Activated CD4-positive, alpha-beta T cell treated with anti-CD3 and anti-CD28 coated beads, Interleukin-2, amount 50 U/mL, for 1 hour (primary cell): ENCODE measurements at places on chromosomes 4 and X.

GRCh38 chr4:93648258-93648657 lies 180.3 kb upstream of the ATOH1 start:
- DNase-seq, result no peak

- DNase-seq, result no peak
These were observed 4.4 kb downstream of the MXD4 start for GRCh38 chr4:2257361-2258081.

DNA sequence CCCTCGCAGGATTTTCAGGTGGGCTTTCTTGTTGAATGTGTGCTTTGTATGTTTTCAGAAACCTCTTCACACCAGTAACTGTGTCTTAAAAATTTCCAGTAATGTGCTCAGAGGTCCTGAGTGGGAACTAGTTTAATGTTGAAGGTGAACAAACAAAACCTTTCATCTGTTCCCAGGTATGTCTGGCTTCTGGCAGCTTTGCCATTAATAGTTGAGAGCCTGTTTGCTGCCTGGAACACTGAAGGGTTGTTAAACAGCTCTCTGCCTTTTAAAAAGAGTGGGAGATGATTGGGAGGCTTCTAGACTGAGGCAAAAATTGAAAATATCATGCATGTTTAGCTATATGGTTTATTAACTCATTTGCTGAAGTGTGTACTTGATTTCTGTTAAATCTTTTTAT lies 161.2 kb upstream of the AGTR2 start:
- DNase-seq, result no peak

DNA sequence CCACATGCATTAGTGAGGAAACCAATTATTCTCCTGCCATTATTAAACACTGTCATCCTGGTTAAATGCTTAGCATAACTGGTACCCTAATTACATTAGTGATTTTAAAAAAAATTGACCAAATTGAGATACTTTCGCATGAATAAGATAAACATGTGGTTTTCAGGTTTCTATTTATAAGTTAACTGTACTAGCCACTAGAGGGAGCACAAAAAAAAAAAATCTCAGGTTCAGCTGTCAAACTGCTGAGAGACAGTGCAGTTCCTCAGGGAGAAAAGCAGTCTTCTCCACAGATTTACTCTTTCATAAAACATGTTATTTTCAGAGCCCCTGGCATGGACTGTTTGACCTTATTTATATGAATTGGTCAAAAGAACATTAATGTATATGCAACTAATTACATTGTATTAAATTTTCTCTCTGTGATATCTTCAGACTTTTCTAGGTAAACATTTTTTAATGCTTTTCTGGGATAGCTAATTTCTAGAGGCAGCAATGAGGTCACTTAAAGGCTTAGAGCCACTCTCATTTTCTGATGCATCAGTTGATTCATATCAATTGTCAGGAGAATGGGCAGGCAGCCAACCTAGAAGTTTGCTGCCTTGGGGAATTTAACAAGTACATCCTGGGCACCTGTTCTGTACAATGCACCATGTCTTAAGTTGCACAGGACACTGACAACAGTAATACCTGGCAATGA lies 167.5 kb downstream of the CDS1 start:
- no peak for DNase-seq

- no peak for DNase-seq
These were observed 90.1 kb downstream of the RELL1 start for GRCh38 chr4:37595875-37596680.

GRCh38 chr4:2402048-2402842 lies 16.2 kb downstream of the ZFYVE28 start:
- no peak for DNase-seq

GRCh38 chr4:167424341-167425256 lies 190.3 kb upstream of the SPOCK3 start:
- no peak for DNase-seq

DNA sequence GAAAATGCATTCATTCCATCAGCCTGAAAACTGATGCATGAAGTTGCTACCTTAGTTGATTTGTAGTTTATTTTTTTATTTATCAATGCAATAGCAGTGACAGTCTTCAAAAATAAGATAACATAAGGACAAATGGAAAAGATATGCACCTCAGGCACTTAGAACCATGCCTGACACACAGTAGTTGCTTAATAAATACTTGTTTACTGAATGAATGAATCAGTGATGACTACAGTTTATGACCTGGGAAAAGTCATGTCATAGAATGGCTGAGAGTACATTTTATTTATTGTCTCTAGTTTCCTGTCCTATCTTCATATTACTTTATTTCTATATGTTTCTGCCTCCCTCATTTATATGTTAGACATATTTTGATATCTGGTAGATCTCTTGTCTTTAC lies 171.8 kb downstream of the TLL1 start:
- no peak for DNase-seq

DNA sequence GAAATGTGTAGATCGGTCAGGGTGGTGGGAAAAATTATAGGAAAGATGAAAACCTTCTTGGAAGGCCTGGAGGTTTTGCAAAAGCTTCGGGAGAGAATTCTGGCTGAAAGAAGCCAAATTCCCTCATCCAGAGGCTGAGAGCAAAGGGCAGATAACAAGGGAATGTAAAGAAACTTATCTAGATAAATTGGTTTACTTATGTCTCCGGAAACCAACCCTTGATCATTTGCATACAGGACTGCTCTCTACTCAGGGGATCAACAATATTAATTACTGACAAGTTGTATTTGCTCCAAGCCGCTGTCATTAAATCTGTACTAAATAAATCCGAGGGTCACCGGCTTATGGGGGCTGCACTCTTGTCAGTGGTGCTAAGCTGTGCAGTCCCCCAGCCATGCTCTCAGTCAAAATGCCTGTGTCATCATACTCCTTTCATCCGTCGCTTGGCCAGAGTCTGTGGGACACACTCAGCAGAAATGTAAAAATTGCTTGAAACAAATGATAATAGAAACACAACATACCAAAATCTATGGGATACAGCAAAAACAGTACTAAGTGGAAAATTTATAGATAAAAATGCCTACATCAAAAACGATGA lies 715.7 kb downstream of the KCTD8 start:
- DNase-seq, result no peak

- no peak for DNase-seq
These were observed at the start of gene STK32B for GRCh38 chr4:5051278-5052203. Gene STK32B (plus strand): TSS chr4:5051480.

DNA sequence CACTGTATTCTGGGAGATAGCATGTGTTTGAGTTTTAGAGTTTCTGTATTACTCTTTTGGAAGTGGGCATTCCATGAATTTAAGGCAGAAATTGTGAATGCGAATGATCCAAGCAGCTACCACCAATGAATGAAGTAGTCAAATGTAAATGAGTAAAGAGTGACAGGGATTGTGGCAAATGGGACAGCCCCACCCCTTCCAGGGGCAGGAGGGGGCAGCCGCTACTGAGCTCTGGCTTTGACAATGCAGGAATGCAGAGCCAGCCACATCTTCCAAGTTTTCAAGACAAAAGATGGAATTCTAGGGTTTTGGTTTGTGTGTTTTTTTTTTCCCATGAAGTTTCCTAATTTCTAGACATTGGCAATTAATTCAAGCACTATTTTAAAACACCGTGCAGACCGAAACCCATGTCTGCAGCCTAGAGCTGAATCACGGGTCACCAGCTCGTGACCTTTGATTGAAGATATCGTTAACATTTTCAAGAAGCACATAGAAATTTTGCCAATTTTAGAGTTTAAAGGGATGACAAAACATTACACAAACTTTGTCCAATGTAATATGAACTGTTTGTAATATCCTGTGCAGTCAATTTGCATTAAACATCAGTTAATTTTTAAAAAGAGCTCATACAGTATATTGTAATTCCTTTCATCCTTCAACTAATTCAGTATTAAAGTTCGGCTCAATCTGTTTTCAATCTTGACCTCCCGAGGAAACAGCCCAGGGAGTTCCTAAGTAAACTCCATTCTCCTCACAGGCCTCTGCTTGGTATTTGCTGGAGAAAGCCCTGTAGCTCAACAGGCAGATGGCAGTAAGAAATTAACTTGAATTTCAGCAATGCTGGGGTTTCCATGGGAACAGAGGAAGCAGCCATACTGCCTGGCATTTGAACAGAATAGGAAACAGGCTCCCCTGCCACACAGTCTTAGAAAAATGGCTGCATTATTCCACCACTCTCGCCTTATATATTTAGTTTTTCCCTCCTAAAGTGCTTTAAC lies 83.4 kb downstream of the UCHL1 start:
- DNase-seq, result no peak

GRCh38 chr4:11805842-11806241 lies 377.1 kb upstream of the HS3ST1 start:
- DNase-seq, result no peak

GRCh38 chrX:118212817-118213183 lies 96.2 kb upstream of the KLHL13 start:
- no peak for DNase-seq

DNA sequence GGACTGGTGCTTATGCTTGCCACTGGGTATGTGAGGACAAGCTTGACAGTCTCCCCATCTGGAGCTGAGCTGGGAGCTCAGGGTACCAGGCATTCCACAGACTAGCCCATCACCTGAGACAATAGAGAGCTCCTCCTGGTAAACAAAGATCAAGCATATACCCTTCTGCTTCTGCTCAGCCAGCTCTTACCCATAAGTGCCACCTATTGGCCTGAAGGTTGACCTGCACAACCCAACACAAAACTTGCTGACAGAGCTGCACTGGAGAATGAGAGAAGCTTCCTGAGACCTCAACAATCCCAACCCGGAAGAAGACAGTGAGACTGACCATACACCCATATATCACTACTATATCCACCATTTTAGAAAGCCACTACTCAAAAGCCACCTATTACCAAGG lies 1049.2 kb upstream of the INTU start:
- DNase-seq, result no peak

- no peak for DNase-seq
These were observed 345.8 kb upstream of the PPARGC1A start for GRCh38 chr4:24235618-24236017.

- DNase-seq, result no peak
These were observed 65.7 kb upstream of the BEND2 start for GRCh38 chrX:18286322-18286831.

DNA sequence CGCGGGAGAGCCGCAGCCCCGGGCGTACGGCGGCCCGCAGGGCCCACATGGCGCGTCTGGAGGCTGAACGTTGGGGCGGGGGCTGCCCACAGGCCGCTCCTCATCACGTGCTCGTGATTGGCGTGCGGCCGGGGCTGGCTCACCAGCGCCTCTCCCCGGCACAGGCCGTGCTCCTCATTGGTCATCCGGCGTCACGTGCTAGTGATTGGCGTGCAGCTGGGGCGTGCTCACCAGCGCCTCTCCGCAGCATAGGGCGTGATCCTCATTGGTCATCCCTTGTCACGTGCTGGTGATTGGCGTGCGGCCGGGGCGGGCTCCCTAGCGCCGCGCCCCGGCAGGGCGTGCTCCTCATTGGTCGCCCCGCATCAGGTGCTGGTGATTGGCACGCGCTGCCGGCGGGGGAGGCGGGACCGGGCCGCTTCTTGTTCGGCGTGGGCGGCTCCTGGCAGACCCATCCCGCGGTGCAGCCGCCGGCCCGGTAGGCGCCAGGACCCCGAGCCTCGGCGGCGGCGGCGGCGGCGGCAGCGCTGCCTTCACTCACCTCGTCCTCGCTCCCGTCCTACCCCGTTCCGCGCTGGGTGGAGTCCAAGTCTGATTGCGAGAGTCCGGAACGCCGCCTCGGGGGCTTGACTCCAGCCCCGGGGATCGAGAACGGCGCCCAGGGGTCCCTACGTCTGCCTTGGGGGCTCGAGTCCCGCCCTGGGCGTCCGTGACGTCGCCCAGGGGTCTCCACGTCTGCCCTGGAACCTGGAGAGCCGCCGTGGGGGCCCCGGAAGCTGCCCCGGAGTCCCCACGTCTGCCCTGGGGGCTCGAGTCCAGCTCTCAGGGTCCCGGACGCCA lies at the start of gene GTPBP6:
Gene GTPBP6, minus strand, starts transcription at position 58 of the 840 bp plus-strand sequence. Its CDS starts 9 bp downstream, at position 49.
- peak; percentile 98 for DNase-seq

- no peak for DNase-seq
These were observed 591.5 kb upstream of the PITX2 start for GRCh38 chr4:111214371-111214770.

DNA sequence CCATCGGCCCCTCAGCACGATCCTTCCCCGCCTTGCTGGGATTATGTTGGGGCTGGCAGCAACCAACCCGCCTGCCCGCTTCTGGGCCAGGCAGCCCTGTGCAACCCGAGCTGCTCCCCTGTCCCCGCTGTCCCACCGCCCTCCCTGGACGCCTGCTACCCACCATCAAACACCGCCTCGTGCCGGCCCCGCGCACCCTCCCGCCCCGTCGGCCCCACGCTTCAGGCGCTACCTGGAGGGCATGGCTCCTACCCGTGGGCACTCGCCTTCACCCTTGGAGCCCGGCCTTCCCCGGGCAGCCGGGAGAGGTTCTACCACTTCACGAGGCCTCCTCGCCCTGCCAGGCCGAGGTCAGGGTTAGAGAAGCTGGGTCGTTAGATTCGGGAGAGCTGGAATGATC lies 37.0 kb downstream of the TKTL1 start:
- DNase-seq, result no peak

DNA sequence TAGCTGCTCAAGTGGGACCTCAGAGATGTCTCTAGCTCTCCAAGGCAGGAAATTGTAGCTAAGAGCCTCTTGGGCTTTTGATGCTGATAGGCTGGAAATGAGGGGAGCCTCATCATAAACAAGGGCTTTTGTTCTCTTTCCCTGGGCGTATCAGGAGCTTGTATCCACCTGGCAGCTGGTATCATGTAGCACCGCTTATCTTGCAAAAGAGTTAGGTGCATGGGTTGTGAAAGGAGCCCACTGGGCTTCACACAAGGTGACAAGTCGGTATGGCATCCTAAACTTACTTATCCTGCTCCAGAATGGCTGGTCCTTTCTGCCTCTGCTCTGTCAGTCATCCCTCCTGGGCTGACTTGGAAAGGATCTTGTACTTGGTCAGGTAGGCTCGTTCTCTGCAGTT lies 565.8 kb downstream of the GRXCR1 start:
- DNase-seq, result no peak

DNA sequence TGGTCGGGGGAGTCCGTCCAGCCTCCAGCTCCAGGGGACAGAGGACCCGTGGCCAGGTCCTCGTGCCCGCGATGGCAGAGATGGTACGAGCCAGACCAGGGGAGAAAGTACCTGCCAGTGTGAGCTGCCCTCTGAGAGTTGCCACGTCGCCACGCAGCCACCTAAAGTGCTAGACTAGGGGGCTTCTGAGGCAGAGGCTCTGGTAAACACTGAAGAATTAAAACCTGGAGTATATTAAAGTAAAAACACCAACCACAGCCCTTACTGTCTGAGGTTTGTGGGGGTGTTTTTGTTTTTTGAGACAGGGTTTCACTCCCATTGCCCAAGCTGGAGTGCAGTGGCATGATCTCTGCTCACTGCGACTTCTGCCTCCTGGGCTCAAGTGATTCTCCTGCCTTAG lies 60.1 kb upstream of the SORCS2 start:
- no peak for DNase-seq
